ENCODE measurements at places on chromosomes 7 and 10. TPM values are rescaled to one million over a fixed set of nuclear protein-coding genes. Genes with fewer than 3 reads are reported as not detected.

GRCh38 chr10:61099756-61100155, 155.8 kb upstream of the RHOBTB1 start:
- DNase-seq, result no peak
- H3K27me3 ChIP-seq, result no peaks in the 10 kb centered on the region
- H3K4me1 ChIP-seq, result no peaks in the 10 kb centered on the region
- no peaks in the 10 kb centered on the region for H3K36me3 ChIP-seq
- H3K4me3 ChIP-seq, result no peak overlapping the region

DNA sequence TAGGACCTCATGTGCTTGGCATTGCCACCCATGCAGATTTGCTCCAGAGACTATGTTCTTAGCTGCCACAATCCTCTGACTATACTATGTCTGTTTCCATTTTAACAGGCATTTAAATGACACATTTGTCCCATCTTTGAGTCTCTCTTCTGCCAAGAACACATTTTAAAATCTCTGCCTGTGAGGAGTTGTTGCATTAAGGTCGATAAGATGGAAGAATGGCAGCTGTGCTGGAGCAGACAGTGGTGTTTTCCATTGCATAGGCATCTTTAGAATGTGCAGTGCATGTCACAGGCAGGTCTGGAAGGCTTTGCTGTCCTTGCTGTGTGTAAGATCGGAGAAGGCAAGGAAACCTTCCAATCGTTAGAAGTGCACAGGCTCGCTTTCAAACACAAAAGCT, 70.9 kb upstream of the CELF2 start:
- H3K36me3 ChIP-seq, result no peaks in the 10 kb centered on the region
- DNase-seq, result no peak
- no peak overlapping the region for H3K4me3 ChIP-seq
- H3K4me1 ChIP-seq, result no peaks in the 10 kb centered on the region

GRCh38 chr10:118915161-118915560, 114.4 kb upstream of the NANOS1 start:
- no peak for DNase-seq
- H3K27me3 ChIP-seq, result no peaks in the 10 kb centered on the region
- H3K4me3 ChIP-seq, result no peak overlapping the region

- no peak for DNase-seq
- no peak overlapping the region for H3K4me3 ChIP-seq
- H3K27ac ChIP-seq, result no peak overlapping the region
- no peaks in the 10 kb centered on the region for H3K36me3 ChIP-seq
- no peaks in the 10 kb centered on the region for H3K27me3 ChIP-seq
- H3K4me1 ChIP-seq, result no peaks in the 10 kb centered on the region
Measured at GRCh38 chr10:70597856-70598815, 4.4 kb downstream of the PRF1 start.

DNA sequence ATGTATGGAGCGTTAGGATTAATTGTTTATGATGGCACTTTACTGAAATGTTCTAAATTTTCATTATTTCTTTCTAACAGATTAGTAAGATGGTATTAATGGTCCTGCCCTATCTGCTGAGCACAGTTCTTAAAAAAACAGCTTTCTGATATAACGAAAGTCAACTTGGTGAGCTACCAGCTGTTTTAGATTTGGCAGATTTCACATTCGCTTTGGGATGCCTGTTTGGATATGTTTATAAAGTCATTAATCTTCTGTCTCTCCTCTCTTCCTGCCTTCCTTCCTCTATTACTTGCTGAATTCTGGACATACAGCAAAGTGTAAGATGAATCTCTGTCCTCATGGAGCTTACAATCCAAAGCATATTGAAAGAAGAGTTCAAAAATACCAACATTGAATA, 396.8 kb upstream of the LRGUK start:
- no peak overlapping the region for H3K27ac ChIP-seq
- H3K4me1 ChIP-seq, result no peaks in the 10 kb centered on the region
- DNase-seq, result no peak
- H3K27me3 ChIP-seq, result no peaks in the 10 kb centered on the region
- H3K4me3 ChIP-seq, result no peak overlapping the region
- no peaks in the 10 kb centered on the region for H3K36me3 ChIP-seq

- H3K4me1 ChIP-seq, result no peaks in the 10 kb centered on the region
- H3K27me3 ChIP-seq, result no peaks in the 10 kb centered on the region
- no peaks in the 10 kb centered on the region for H3K36me3 ChIP-seq
- no peak overlapping the region for H3K27ac ChIP-seq
- DNase-seq, result no peak
Measured at GRCh38 chr10:115278294-115278693, 185.1 kb downstream of the ATRNL1 start.

GRCh38 chr7:100836812-100837098, 9.4 kb upstream of the EPHB4 start:
- H3K4me3 ChIP-seq, result peak overlapping the region; percentile 33
- no peaks in the 10 kb centered on the region for H3K27me3 ChIP-seq
- no peaks in the 10 kb centered on the region for H3K36me3 ChIP-seq
- no peak overlapping the region for H3K27ac ChIP-seq

- no peaks in the 10 kb centered on the region for H3K36me3 ChIP-seq
- H3K4me3 ChIP-seq, result no peak overlapping the region
- H3K27me3 ChIP-seq, result no peaks in the 10 kb centered on the region
- no peak overlapping the region for H3K27ac ChIP-seq
- DNase-seq, result no peak
- peaks cover 9% of the 10 kb centered on the region for H3K4me1 ChIP-seq
Measured at GRCh38 chr10:104127411-104127810, 5.4 kb downstream of the SFR1 start.

- H3K27me3 ChIP-seq, result peaks cover 19% of the 10 kb centered on the region
- DNase-seq, result no peak
- H3K4me1 ChIP-seq, result no peaks in the 10 kb centered on the region
- H3K4me3 ChIP-seq, result no peak within 1 kb of the TSS
Measured at GRCh38 chr7:8433477-8434289, at the start of gene NXPH1. Gene NXPH1, plus strand, starts transcription at chr7:8433609.

Gene RPP38
- total RNA-seq, result 16.9 TPM

Gene FBXL13
- total RNA-seq, result 19.4 TPM

Gene VWA2
- total RNA-seq, result 0.48 TPM

Gene GBX1
- not detected for total RNA-seq

Gene SAMD9
- total RNA-seq, result 12.1 TPM

Gene ADK
- 133 TPM for total RNA-seq

Gene C10orf62
- total RNA-seq, result 0.45 TPM
